ENCODE measurements at places on chromosomes 12 and 14. TPM values are rescaled to one million over a fixed set of nuclear protein-coding genes. Genes with fewer than 3 reads are reported as not detected.

- no peak for DNase-seq
Observed at GRCh38 chr14:29671034-29671433, 256.6 kb downstream of the PRKD1 start.

Gene OVCH1
- polyA plus RNA-seq = 0.18 TPM

Gene B4GALNT1
- 0.82 TPM for polyA plus RNA-seq

GRCh38 chr12:98180603-98181002, 334.8 kb upstream of the TMPO start:
- DNase-seq = no peak

- no peak for DNase-seq
Observed at GRCh38 chr12:4213471-4213870, 60.1 kb upstream of the CCND2 start.

GRCh38 chr12:50051101-50051806, 6.1 kb upstream of the ASIC1 start:
- no peak for DNase-seq
